Fibroblast of the aortic adventitia (primary cell): ENCODE measurements at places on chromosomes 12 and 14.

- DNase-seq = no peak
Measured at GRCh38 chr12:110721570-110721969, 21.1 kb downstream of the PPP1CC start.

DNA sequence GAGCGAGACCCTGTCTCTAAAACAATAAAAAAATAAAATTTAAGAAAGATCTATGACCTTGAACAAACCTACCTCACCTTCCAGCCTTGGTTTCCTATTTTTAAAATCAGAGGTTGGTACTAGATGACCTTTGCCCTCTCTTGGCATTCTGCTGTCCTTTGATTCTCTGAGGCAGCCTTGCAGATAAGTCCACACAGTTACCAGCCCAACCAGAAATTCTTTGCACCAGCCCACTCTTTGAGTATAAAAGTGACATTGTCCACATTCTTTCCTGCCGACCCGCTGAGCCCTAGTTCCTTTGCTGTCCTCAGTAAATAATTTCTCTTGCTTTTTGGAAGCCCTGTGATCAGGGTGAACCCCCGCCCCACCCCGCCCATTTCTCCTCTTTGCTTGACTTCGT lies 150.4 kb downstream of the PHETA1 start:
- no peak for DNase-seq

- DNase-seq = no peak
Measured at GRCh38 chr14:72123755-72124154, 191.5 kb downstream of the RGS6 start.

GRCh38 chr12:3048540-3048939 lies 28.6 kb upstream of the TSPAN9 start:
- DNase-seq = no peak

- peak; percentile 24 for DNase-seq
Measured at GRCh38 chr14:67335781-67336180, 23.8 kb downstream of the ATP6V1D start.

GRCh38 chr12:132646850-132647249 lies 28.3 kb downstream of the P2RX2 start:
- no peak for DNase-seq

- DNase-seq = no peak
Measured at GRCh38 chr12:91877456-91878235, 268.0 kb downstream of the BTG1 start.

GRCh38 chr12:131642101-131642540 lies 68.8 kb upstream of the SFSWAP start:
- no peak for DNase-seq

DNA sequence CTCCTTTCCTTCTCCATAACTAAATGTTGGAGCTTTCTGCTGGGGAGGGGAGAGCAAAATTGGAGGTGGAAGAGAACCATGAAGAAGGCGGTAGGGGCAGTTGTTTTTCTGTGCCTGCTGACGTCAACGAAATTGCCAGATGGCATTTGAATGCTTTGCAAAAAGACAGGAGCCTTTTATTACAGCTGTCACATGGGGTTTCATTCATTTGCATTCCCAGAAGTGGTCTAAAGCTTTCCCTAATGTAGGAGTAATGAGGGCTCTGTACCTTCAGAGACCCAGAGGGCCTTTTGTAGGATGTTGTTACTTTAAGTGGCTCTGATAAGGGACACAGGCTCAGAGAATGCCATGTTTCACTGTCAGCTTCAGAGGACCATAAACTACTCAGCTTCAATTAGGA lies 107.1 kb upstream of the SLCO1C1 start:
- no peak for DNase-seq

- DNase-seq = no peak
Measured at GRCh38 chr12:97944576-97944975, 482.0 kb downstream of the RMST start.

- DNase-seq = no peak
Measured at GRCh38 chr14:105335735-105336476, 21.4 kb downstream of the PACS2 start.

DNA sequence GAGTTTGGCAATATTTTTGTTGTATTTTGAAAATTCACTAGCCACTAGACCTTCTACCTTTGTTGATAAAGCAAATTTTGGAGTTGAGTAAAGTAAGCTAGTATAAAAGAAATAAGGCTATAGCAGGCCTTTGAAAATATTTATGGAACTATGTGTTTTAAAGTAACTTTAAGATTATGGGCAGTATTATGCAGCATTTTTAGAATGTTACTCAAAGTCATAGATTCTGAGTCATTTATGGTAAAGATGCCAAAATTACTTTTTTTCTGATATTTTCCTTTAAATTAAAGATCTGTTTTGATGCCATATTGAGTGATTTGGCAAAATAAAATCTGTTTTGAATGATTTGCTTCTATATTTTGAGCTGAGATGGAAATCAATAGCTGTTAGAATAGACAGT lies 57.2 kb downstream of the SYNE2 start:
- peak; percentile 43 for DNase-seq
